ENCODE measurements at places on chromosomes 7 and 10. TPM values are rescaled to one million over a fixed set of nuclear protein-coding genes. Genes with fewer than 3 reads are reported as not detected.
A peak's percentile ranks its signal among the peaks of the same experiment; 100 is the strongest.

- H3K4me3 ChIP-seq: no peak overlapping the region
- H3K36me3 ChIP-seq: no peaks in the 10 kb centered on the region
- H3K27me3 ChIP-seq: peaks cover 5% of the 10 kb centered on the region
- no peak overlapping the region for H3K27ac ChIP-seq
- no peak for DNase-seq
- no peaks in the 10 kb centered on the region for H3K4me1 ChIP-seq
These were observed 182.9 kb downstream of the MYOF start for GRCh38 chr10:93299195-93299594.

GRCh38 chr10:109676703-109677102, 246.6 kb downstream of the XPNPEP1 start:
- H3K27ac ChIP-seq: no peak overlapping the region
- H3K4me1 ChIP-seq: no peaks in the 10 kb centered on the region
- DNase-seq: no peak
- H3K36me3 ChIP-seq: no peaks in the 10 kb centered on the region

DNA sequence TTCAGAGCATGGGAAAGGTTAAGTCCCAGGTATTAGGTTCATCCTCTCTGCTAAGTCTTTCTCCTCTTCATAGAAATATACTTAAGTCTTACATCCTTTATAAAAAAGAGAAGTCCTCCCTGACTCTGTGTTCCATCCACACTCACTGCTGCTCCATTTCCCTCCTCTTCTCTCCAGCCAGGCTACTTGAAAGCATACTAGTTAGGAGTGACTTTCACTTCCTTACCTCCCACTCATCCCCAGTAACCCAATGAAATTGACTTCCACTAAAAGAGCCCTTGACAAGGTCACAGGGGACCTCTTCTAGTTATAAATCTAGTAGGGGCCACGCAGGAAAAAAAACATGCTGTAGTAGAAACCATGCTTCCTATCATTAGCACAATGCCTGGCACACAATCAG, 133.1 kb upstream of the AGK start:
- DNase-seq: no peak
- H3K4me3 ChIP-seq: no peak overlapping the region
- no peak overlapping the region for H3K27ac ChIP-seq

GRCh38 chr10:12606461-12606860, 257.1 kb downstream of the CAMK1D start:
- H3K27ac ChIP-seq: no peak overlapping the region
- H3K4me3 ChIP-seq: no peak overlapping the region
- no peaks in the 10 kb centered on the region for H3K36me3 ChIP-seq
- H3K4me1 ChIP-seq: no peaks in the 10 kb centered on the region
- DNase-seq: no peak

DNA sequence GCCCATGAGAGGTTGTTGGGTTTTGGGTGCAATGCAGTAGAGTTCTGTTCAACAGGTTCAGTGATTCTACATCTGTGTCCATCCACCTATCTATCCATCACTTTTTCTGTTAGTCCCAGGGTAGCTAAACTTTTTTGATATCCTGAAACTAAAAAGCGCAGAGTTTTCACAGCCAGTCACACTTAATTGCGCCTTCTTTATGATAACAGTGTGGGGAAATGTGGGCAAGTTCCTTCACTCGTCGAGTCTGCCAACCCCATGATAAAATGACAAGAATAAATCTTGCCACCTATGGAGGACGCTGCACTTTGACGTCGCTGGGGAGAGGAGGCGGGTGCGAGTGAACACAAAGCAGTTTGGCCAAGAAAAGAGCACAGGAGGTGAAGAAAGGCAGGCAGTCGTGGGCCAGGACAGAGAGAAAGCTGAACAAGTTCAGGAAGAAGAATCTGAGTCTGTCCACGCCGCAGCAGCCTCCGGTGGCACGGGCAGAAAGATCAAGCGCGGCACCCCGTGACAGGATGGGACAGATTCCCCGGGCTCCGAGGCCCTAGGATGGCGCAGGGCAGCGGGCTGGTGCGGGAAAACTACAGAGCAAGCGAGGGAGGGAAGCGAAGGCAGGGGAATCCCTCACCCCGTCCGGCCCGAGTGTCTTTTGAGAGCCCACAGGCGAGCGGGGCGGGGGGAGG, 9.2 kb downstream of the SP8 start:
- peak overlapping the region; percentile 86 for H3K4me3 ChIP-seq
- H3K27ac ChIP-seq: peak overlapping the region; percentile 6
- H3K36me3 ChIP-seq: no peaks in the 10 kb centered on the region
- no peak for DNase-seq

DNA sequence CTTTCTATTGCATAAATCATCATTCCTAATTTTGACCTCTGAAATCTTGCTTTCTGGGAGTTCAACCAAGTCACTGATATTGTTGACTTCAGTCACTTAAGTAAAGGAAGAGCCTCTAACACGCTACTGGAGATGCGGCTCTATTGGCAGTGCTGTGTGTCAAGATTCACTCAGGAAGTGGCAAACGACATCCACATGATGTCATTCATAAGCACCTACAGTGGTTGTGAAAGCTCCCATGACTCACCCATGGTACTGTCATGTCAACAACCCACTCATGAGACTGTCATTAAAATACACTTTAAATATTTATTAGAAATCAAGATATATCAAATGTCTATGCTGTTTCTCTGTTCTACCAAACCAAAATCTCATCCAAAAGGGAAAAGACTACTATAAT, 52.5 kb upstream of the LHFPL3 start:
- H3K4me1 ChIP-seq: no peaks in the 10 kb centered on the region
- H3K36me3 ChIP-seq: peaks cover 4% of the 10 kb centered on the region
- H3K27ac ChIP-seq: no peak overlapping the region
- H3K27me3 ChIP-seq: peaks cover 2% of the 10 kb centered on the region
- no peak for DNase-seq
- H3K4me3 ChIP-seq: no peak overlapping the region

GRCh38 chr7:95264363-95264891, 59.9 kb downstream of the PON1 start:
- no peaks in the 10 kb centered on the region for H3K27me3 ChIP-seq
- H3K4me1 ChIP-seq: no peaks in the 10 kb centered on the region
- no peaks in the 10 kb centered on the region for H3K36me3 ChIP-seq
- no peak overlapping the region for H3K27ac ChIP-seq

- no peak overlapping the region for H3K4me3 ChIP-seq
- H3K36me3 ChIP-seq: no peaks in the 10 kb centered on the region
- DNase-seq: no peak
- no peak overlapping the region for H3K27ac ChIP-seq
- peaks cover 38% of the 10 kb centered on the region for H3K4me1 ChIP-seq
These were observed 90.9 kb downstream of the AOAH start for GRCh38 chr7:36633377-36633776.

GRCh38 chr7:137954614-137955013, 47.3 kb downstream of the CREB3L2 start:
- H3K4me1 ChIP-seq: peaks cover 29% of the 10 kb centered on the region
- no peaks in the 10 kb centered on the region for H3K36me3 ChIP-seq
- no peak overlapping the region for H3K4me3 ChIP-seq
- no peak for DNase-seq
- H3K27ac ChIP-seq: no peak overlapping the region

DNA sequence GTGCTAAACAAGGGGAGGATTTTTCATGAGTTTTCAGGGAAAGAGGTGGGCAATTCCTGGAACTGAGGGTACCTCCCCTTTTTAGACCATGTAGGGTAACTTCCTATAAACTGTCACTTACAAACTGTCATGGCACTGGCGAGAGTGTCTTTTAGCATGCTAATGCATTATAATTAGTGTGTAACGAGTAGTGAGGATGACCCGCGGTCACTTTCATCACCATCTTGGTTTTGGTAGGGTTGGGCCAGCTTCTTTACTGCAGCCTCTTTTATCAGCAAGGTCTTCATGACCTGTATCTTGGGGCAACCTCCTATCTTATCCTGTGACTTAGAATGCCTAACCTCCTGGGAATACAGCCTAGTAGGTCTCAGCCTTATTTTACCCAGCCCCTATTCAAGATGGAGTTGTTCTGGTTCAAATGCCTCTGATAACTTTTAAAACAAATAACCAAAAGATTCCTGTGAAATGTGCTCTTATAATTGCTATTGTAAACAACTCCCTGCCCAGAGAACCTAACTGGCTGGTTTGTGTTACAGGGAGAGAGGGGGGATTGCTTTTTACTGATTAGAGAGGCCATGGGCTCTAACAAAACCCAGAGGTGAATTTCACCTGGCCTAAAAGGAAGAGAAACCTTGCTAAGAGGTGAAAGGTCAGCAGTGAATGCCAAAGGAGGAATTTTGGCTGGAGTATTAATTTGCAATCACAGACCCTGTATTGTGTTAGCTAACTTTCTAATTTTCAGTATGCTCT, 64.3 kb downstream of the EEPD1 start:
- peaks cover 8% of the 10 kb centered on the region for H3K36me3 ChIP-seq
- H3K27me3 ChIP-seq: peaks cover 3% of the 10 kb centered on the region
- H3K4me1 ChIP-seq: no peaks in the 10 kb centered on the region
- H3K27ac ChIP-seq: no peak overlapping the region

DNA sequence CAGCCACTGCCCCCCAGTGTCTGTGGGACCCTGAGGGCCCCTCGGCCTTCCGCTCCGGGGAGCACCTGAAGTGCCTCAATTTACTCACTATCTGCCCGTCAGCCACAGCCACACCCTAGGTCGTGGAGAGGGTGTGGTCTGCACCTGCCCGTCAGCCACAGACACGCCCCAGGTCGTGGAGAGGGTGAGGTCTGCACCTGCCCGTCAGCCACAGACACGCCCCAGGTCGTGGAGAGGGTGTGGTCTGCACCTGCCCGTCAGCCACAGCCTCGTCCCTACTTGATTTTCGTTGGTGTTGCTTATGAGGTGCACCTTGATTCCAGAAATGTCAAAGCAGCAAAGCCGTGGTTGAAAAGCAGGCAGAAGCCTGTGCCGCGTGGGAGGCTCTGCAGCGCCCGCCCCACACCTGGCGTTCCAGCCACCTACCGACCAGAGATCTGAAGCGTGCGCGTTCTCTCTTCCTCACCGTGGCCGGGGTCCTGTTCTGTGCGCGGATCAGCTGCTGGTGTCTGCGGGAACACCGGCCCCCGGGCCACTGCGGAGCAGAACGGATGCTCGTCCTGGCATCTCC, 101.6 kb downstream of the DYNC2I1 start:
- peaks cover 5% of the 10 kb centered on the region for H3K27me3 ChIP-seq
- no peak for DNase-seq
- no peak overlapping the region for H3K4me3 ChIP-seq

TMEM270 gene
- total RNA-seq: not detected

DDC gene
- total RNA-seq: not detected

UTF1 gene
- total RNA-seq: 0.38 TPM

CRHR2 gene
- total RNA-seq: 0.38 TPM

NXPH1 gene
- not detected for total RNA-seq
